ENCODE measurements at places on chromosomes 1 and 21. TPM values are rescaled to one million over a fixed set of nuclear protein-coding genes. Genes with fewer than 3 reads are reported as not detected.

- DNase-seq, result no peak
Measured at GRCh38 chr1:5943343-5944124, 48.7 kb downstream of the NPHP4 start.

LRRC71 gene
- 3.3 TPM for polyA plus RNA-seq

GRCh38 chr1:64427879-64428278, 42.0 kb upstream of the CACHD1 start:
- DNase-seq, result no peak

- no peak for DNase-seq
Measured at GRCh38 chr1:211371406-211372105, 44.9 kb downstream of the TRAF5 start.

DNA sequence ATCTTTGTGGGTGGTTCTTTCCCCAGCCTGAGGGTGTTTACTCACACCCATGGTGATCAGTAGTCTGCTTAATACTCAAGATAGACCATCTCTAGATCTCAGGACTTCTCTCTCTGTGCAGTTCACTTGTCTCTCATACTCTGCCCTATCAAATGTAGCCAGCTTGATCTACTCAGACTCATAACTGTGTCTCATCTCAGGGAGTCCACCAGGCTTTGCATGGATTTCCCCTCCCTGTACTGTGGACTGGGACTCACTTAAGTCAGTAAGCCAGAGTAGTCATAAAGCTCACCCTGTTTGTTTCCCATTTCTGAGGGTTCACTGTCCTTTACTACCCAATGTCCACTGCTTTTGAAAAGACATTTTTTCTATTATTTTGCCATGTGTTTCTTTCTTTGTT, 41.8 kb downstream of the LYPLAL1 start:
- no peak for DNase-seq

DNA sequence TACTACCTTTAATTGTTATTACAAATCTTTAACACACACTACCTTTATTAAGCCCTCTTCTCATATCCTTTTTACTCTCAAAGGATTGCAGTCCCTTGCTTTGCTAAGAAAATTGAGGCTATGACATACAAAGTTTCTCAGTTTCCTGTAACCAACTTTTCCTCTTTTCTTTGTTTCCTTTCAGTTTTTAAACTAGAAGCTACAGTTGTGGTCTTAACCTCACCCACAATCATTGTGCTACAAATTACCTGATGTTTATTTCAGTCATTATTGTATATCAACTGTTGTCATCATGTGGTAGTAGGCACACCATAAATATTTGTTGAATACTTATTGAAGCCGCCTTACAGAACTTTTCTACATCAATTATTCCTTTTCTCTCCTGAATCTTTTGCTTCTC, 51.8 kb downstream of the SLAMF6 start:
- no peak for DNase-seq

DNA sequence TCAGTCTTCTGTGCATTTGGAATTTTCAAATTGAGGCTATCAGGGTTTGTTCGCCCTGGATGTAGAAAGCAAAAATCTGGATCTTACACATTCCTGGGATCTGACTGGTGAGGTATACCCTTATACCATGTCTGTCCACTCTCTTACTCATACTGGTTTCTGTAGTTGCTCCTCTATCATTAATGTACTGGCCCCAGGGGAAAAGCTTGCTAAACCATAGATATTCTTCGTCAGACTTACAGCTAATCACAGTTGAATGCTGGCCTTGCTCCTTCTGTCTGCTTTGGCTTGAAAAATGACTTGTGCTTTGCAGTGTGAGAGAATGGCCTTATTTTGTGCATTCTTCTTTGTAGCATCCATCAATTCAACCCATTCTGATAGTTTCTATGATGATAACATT, 30.5 kb downstream of the TBCE start:
- DNase-seq, result no peak

GRCh38 chr1:36323636-36324352, at the start of gene EVA1B:
Gene EVA1B, minus strand, starts transcription at chr1:36323645. Its CDS starts 608 bp downstream, at chr1:36323037.
- peak; percentile 85 for DNase-seq

- DNase-seq, result peak; percentile 21
Measured at GRCh38 chr1:106889583-106889982, 166.9 kb upstream of the PRMT6 start.

Measured in right lung (tissue), 10 donors.